Large intestine (tissue), 12 donors: ENCODE measurements at places on chromosomes 7 and 10. TPM values are rescaled to one million over a fixed set of nuclear protein-coding genes. Genes with fewer than 3 reads are reported as not detected.
A peak's percentile ranks its signal among the peaks of the same experiment; 100 is the strongest.

DNA sequence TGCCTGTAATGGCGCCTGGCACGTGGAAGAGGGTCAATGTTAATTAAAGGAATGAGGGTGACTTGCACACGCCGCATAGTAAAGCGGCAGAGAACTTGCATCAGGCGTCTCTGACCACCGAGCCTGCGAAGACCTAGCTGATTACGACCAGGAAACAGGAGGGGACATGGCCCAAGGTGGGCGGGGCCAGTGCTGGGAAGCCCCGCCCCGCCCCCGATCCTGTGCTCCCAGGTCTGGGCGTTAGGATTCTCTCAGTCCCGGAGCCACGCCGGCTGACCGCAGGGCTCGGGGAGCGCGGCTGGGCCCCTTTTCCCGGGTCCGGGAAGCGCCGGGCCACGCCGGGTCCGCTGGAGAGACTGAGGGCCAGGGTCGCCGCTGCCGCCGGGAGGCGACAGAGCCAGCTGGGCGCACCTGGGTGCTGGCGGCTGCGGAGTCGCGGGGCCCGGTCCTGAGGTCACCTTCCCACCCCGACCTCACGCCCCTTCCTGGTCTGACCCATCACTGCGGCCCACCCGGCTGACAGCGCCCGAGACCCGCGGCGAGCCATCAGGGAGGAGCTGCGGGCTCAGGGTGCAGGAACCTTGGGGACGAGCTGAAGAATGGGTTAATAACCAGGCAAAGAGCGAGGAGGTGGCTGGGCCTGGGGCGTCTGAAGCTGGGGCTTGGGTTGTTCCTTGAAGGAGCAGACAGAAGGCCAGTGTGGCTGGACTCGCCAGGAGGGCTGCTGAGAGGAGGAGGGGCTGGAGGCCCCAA, 23.0 kb upstream of the GRID1 start:
- H3K27ac ChIP-seq = no peak overlapping the region
- H3K36me3 ChIP-seq = no peaks in the 10 kb centered on the region
- H3K4me3 ChIP-seq = peak overlapping the region; percentile 19
- DNase-seq = peak; percentile 61
- H3K4me1 ChIP-seq = peaks cover 7% of the 10 kb centered on the region
- peaks cover 43% of the 10 kb centered on the region for H3K27me3 ChIP-seq

GRCh38 chr7:125971656-125972055, 1042.0 kb upstream of the POT1 start:
- no peak overlapping the region for H3K27ac ChIP-seq
- no peaks in the 10 kb centered on the region for H3K4me1 ChIP-seq
- H3K4me3 ChIP-seq = no peak overlapping the region
- DNase-seq = no peak

- no peaks in the 10 kb centered on the region for H3K36me3 ChIP-seq
- H3K4me3 ChIP-seq = no peak overlapping the region
- H3K27ac ChIP-seq = no peak overlapping the region
- peaks cover 21% of the 10 kb centered on the region for H3K27me3 ChIP-seq
These were observed 21.1 kb upstream of the PSMG3 start for GRCh38 chr7:1590887-1591286.

DNA sequence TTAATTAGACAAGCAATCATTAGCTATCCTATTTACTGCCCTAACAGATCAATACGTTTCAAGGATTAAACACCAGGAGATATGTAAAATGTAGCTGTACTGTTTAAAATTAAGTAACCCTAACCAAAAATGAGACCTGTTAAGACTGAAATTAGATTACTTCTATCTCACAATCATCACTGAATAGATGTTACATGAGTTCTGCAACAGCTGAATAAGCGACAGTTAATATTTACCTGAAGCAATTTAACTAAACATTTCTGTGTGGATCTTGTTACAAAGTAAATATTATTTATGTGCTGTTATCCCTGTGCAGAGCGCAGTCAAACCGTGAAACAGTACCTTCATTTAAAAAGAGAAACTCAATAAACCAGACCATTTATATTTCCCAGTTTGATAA, 122.5 kb downstream of the RELN start:
- H3K27me3 ChIP-seq = no peaks in the 10 kb centered on the region
- DNase-seq = no peak
- no peaks in the 10 kb centered on the region for H3K36me3 ChIP-seq
- H3K27ac ChIP-seq = no peak overlapping the region
- H3K4me1 ChIP-seq = no peaks in the 10 kb centered on the region
- no peak overlapping the region for H3K4me3 ChIP-seq

DNA sequence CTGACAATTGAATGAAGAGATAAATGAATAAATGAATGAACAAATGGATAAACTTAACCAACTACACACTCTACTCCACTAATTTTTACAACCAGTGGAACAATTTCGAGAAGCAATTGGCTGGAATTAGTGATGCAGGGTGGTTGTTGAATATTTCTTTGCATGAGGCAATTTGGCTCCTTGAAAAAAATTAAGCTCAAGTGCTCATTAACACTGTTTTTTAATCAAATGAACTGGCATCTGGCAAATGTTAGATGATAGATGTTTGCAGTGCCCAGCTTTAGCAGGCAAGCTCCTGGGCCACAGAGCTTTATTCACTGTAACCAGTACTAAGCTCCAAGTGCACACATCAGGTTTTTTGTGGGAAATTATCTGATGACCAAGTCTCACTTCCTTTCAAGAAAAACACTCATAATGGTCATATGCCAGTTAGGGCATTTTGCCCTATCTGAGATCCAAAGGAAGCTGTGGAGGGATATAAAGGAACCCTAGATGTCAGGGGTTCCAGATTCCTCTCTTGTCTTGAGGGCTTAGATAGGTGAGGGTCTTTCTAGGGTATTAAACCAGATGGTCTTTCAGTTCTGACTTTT, 16.4 kb upstream of the ADD3 start:
- H3K4me3 ChIP-seq = no peak overlapping the region
- no peaks in the 10 kb centered on the region for H3K36me3 ChIP-seq

GRCh38 chr7:96300502-96300901, 21.4 kb downstream of the SLC25A13 start:
- DNase-seq = no peak
- H3K4me1 ChIP-seq = peaks cover 12% of the 10 kb centered on the region
- H3K4me3 ChIP-seq = no peak overlapping the region
- H3K27ac ChIP-seq = no peak overlapping the region
- peaks cover 5% of the 10 kb centered on the region for H3K36me3 ChIP-seq

DNA sequence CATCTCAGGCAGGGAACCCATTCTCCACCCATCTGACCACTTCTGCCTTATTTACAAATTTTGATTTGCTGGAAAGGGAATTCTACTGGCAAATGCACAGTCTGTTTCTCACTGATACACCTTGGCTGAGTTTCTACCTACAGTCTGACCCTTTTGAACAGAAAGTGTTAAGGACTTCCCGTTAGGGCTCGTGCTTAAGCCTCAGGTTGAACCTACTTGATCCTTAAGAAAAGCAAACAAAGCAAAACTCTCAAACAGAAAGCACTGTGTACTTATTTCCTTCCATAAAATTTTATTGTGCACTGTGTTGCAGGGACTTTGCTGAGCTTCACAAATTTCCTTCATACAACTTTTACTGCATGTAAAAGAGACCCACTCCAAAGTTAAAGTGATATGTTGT, 367.8 kb downstream of the NRG3 start:
- no peaks in the 10 kb centered on the region for H3K27me3 ChIP-seq
- DNase-seq = peak; percentile 4
- H3K4me1 ChIP-seq = no peaks in the 10 kb centered on the region
- no peak overlapping the region for H3K4me3 ChIP-seq
- no peaks in the 10 kb centered on the region for H3K36me3 ChIP-seq

- H3K27ac ChIP-seq = peak overlapping the region; percentile 94
- H3K4me3 ChIP-seq = peak overlapping the region; percentile 97
- H3K4me1 ChIP-seq = peaks cover 11% of the 10 kb centered on the region
- H3K27me3 ChIP-seq = peaks cover 4% of the 10 kb centered on the region
These were observed 835 bp downstream of the COMMD3 start for GRCh38 chr10:22317076-22317370.

DNA sequence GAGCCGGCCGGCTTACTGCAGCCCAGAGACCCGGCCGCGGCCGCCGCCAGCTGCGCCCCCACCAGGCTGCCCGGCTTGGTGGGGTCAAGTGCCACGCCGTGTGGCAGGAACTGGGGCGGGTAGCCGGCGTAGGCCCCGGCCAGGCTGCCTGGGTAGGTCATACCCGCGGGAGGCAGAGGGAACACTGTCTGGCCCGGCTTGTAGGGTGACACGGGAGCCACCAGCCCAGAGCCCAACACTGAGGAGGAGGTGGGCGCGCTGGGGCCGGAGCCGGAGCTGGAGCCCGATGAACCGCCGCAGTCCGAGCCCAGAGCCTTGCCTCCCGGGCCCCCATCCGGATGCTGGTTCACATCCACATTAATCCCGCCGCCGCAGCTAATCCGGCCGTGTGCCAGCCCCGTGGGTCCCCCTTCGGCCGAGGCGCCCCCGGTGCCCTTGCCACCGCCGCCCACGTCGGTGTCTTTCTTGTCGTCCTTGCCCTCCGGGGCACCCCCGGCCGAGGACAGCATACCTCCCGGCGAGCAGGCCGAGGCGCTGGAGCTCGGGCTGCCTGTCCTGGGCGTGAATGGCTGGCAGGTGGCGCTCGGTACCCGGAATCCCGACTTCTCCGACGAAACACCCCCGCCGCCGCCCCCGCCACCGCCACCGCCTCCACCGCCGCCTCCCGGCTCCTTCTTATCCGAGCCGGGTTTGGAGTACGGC, 2.0 kb downstream of the ZNF503 start:
- H3K27me3 ChIP-seq = peaks cover 14% of the 10 kb centered on the region
- H3K36me3 ChIP-seq = peaks cover 23% of the 10 kb centered on the region
- DNase-seq = no peak
- peaks cover 15% of the 10 kb centered on the region for H3K4me1 ChIP-seq

DNA sequence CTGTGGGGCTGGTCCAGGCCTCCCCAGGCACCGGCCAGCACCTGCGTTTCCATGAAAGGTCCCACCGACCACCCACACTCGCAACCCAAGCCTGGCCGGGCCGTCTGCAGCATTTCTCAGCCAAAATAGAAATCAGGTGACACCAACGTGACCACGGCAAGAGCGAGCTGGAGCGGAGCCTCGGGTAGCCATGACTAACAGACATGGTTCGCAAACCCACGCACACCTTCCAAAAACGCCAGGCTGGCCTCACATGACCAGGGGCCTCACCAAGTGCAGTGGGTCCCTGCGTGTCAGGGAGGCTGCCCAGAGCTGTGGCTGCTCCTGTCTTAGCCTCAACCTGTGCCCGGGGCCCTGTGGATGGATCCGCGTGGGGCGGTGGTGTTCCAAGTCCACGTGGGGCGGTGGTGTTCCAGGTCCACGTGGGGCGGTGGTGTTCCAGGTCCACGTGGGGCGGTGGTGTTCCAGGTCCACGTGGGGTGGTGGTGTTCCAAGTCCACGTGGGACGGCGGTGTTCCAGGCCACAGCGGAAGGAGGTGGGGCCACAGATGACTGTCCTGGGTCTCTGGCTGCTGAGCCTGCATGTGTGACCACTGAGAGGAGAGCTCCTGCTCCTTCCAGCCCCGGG, 64.4 kb upstream of the ADGRA1 start:
- peaks cover 14% of the 10 kb centered on the region for H3K27me3 ChIP-seq
- no peaks in the 10 kb centered on the region for H3K4me1 ChIP-seq
- H3K36me3 ChIP-seq = no peaks in the 10 kb centered on the region
- H3K4me3 ChIP-seq = no peak overlapping the region
- DNase-seq = no peak

- H3K4me1 ChIP-seq = peaks cover 6% of the 10 kb centered on the region
- H3K36me3 ChIP-seq = no peaks in the 10 kb centered on the region
- DNase-seq = no peak
These were observed 79.6 kb downstream of the PCGF5 start for GRCh38 chr10:91299999-91300575.

DNA sequence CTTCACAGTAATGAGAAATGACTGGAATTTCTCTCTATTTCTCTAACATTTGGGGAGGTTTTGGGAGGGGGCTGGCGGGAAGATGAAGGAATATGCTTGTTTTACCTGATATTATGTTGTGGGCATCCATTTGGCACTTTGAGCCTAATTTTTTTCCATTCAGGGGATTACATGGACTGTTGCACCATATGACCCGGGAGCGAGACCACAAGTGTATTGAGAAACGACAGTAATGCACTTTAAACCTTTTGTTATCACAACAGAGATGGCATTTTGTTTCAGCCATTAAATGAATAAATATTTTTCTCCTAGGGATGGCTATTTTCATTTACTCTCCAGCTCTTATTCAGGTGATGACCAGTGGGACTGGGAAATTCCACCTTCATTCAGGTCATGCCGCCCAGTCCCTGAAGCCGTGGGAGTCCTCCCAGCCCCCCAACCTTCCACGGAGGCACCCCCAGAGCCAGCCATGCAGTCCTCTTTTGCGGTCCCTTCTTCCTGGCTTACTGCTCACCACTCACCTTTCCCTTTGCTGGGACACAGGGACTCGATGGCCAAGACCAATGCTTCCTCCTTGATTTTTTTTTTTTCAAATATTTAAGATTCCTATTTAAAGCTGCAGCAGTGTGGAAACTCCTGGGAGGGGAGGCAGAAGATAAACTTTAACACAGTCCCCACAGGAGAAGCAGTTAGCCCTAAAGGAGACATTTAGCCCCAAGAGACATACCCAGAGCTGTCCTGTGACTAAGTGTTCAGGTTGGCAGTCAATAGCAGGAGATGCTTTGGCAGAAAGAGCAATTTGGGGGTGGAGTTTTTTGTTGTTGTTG, 190.9 kb upstream of the YAE1 start:
- H3K4me3 ChIP-seq = no peak overlapping the region
- no peaks in the 10 kb centered on the region for H3K36me3 ChIP-seq
- peak overlapping the region; percentile 20 for H3K27ac ChIP-seq
- peaks cover 5% of the 10 kb centered on the region for H3K4me1 ChIP-seq
- DNase-seq = peak; percentile 48

GRCh38 chr10:3126741-3127346, 45.7 kb downstream of the PITRM1 start:
- H3K27ac ChIP-seq = peak overlapping the region; percentile 17
- DNase-seq = peak; percentile 14
- H3K27me3 ChIP-seq = no peaks in the 10 kb centered on the region
- no peak overlapping the region for H3K4me3 ChIP-seq

- no peak overlapping the region for H3K4me3 ChIP-seq
- H3K27me3 ChIP-seq = peaks cover 2% of the 10 kb centered on the region
- no peaks in the 10 kb centered on the region for H3K36me3 ChIP-seq
- H3K27ac ChIP-seq = no peak overlapping the region
- H3K4me1 ChIP-seq = no peaks in the 10 kb centered on the region
- DNase-seq = no peak
These were observed 16.3 kb upstream of the SAR1A start for GRCh38 chr10:70186571-70186970.

Gene CPVL
- polyA plus RNA-seq = 333 TPM

Gene ITIH2
- polyA plus RNA-seq = 0.52 TPM

Gene GRB10
- 19.9 TPM for polyA plus RNA-seq

Gene DNA2
- 7.9 TPM for polyA plus RNA-seq

Gene COL28A1
- 4.0 TPM for polyA plus RNA-seq

Gene ZNF365
- 0.48 TPM for polyA plus RNA-seq

Gene OR6B1
- polyA plus RNA-seq = not detected

Gene PIK3AP1
- 5.7 TPM for polyA plus RNA-seq

Gene HILPDA
- 17.3 TPM for polyA plus RNA-seq

Gene CALHM3
- polyA plus RNA-seq = 0.13 TPM

Gene SP8
- polyA plus RNA-seq = not detected
